ENCODE measurements at places on chromosomes 11 and 22. TPM values are rescaled to one million over a fixed set of nuclear protein-coding genes. Genes with fewer than 3 reads are reported as not detected.

DNA sequence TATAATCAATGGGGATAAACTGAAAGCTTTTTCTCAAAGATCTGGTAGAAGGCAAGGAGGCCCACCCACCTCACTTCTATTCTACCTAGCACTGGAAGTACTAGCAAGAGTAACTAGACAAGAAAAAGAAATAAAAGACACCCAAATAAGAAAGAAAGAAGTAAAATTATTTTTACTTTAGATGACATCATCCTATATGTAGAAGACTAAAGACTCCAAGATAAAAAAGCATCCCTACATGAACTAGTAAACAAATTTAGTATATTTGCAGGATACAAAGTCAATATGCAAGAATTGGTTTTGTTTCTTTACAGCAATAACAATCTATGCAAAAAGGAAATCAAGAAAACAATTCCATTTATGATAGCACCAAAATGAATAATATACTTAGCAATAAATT, 201.5 kb upstream of the KIRREL3 start:
- DNase-seq, result no peak

- no peak for DNase-seq
Measured at GRCh38 chr11:126322996-126323395, 19.1 kb downstream of the DCPS start.

DNA sequence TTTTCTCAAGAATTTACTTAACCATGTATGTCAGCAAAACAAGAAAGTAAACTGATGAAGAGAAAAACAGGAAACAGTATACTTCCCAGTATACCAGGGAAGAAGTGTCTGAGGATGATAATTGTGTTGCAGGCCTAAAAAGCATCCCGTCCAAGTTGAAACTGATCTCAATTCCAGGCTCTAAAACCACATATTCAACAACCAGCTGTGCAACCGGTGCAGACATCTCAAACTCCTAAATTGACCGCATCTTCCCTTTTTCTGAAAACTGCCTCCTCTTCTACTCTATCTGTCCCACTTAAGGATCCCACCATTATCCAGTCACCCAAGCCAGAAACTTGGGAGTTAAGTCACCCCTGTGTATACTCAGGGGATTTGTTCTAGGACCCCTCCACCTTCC, 47.2 kb downstream of the CCDC83 start:
- no peak for DNase-seq

GRCh38 chr11:26844963-26845362, 123.1 kb upstream of the SLC5A12 start:
- no peak for DNase-seq

- no peak for DNase-seq
Measured at GRCh38 chr22:47738472-47739013, 976.1 kb downstream of the TBC1D22A start.

DNA sequence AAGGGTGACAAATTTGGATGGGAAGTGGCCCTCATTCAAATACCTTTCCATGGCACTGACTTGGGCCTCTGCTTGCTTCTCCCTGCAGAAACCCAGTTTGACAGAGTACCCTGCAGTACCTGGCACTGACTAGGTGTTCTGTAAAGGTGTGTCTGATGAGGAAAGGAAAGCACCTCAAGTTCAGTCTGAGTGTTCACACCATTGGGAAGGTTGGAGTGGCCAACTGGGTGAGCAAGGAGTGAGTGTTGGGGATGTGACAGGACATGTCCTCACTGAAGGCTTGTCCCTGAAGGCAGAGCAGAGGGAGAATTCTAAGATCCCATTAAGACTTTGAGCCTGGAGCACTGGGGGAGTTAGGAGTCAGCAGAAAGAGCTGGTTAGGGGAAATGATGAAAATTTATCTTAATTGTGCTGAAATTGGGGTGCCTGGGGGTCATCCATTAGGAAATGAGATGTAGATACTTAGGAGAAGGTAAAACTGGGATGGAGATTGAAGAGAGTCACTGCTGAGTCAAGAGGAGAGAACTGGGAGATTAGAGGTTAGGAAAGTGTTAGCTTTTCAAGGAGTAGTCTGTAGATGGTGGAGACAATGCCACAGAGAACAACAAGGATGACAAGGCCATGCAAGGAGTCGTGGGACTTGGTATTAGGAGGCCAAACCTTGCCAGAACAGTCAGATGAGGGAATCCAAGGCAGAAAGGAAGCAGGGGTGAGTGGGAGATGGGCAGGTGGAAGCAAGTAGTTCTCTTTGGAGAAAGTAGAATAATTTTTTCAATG, 6.1 kb downstream of the SREBF2 start:
- no peak for DNase-seq

CTSW gene
- 1.0 TPM for polyA plus RNA-seq

TSPAN32 gene
- 2.2 TPM for polyA plus RNA-seq
